ENCODE measurements at places on chromosomes 5 and 9.

DNA sequence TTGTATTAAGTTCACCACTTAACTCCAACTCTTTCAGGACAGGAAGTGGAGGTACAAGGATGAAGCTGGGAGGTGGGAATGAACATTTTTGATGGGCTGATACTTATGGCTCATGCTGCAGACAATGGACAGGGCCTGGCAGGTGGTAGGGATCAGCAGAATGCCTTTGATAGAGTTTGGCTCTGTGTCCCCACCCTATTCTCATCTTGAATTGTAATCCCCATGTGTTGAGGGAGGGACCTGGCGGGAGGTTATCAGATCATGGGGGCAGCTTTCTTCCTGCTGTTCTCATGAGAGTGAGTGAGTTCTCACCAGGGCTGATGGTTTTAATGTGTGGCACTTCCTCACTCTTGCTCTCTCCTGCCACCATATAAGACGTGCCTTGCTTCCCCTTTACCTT is 87.3 kb upstream of the PRLR start:
- DNase-seq, result no peak

DNA sequence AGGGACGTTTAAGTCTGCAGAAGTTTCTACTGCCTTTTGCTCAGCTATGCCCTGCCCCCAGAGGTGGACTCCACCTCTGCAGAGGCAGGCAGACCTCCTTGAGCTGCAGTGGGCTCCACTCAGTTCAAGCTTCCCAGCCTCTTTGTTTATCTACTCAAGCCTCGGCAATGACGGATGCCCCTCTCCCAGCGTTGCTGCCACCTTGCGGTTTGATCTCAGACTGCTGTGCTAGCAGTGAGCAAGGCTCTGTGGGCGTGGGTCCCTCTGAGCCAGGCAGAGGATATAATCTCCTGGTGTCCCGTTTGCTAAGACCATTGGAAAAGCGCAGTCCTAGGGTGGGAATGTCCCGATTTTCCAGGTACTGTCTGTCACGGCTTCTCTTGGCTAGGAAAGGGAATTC is 2188.5 kb upstream of the WWC1 start:
- no peak for DNase-seq

- no peak for DNase-seq
These were observed 152.3 kb upstream of the OR13F1 start for GRCh38 chr9:104351726-104352125.

- no peak for DNase-seq
These were observed 236.1 kb downstream of the CETN3 start for GRCh38 chr5:90173299-90174030.

- peak; percentile 78 for DNase-seq
These were observed 1.9 kb downstream of the SPARC start for GRCh38 chr5:151684690-151685361.

- no peak for DNase-seq
These were observed 54.5 kb upstream of the HNRNPA0 start for GRCh38 chr5:137808503-137809135.

GRCh38 chr9:1458503-1458902 is 408.3 kb downstream of the DMRT2 start:
- DNase-seq, result peak; percentile 31

DNA sequence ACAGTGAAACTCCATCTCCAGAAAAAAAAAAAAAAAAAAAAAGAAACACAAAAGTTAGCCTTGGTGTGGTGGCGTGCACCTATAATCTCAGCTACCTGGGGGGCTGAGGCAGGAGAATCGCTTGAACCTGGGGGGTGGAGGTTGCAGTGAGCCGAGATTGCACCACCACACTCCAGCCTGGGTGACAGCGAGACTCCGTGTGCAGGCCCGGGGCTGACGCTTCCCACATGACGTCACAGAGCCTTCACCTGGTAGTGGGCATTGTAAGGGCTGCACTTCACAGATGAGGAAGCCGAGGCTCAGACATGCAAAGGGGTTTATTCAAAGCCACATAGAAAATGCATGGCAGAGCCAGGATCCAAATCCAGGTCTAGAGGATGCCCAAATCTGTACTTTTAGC is 114.2 kb downstream of the GAPVD1 start:
- DNase-seq, result no peak

- peak; percentile 76 for DNase-seq
These were observed 101.7 kb upstream of the FCN2 start for GRCh38 chr9:134778841-134779411.

DNA sequence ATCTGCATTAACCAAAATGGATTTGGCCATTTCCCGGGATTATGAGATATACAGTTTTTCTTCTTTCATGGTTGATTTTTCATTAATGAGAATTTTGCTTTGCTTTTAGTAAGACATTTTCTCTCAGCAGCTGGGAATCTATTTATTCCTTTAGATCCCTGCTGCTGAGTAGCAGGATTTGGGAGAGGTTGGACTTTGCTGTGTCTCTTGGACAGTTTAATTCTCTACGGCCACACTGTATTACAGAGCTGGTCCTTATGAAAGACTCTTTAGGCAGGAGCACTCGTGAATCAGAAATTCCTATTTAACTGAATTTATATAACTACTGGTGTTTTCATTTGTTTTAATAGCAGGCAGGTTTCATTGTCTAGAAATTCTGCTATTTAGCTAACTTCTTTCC is 1.6 kb downstream of the UNC13B start:
- DNase-seq, result no peak

DNA sequence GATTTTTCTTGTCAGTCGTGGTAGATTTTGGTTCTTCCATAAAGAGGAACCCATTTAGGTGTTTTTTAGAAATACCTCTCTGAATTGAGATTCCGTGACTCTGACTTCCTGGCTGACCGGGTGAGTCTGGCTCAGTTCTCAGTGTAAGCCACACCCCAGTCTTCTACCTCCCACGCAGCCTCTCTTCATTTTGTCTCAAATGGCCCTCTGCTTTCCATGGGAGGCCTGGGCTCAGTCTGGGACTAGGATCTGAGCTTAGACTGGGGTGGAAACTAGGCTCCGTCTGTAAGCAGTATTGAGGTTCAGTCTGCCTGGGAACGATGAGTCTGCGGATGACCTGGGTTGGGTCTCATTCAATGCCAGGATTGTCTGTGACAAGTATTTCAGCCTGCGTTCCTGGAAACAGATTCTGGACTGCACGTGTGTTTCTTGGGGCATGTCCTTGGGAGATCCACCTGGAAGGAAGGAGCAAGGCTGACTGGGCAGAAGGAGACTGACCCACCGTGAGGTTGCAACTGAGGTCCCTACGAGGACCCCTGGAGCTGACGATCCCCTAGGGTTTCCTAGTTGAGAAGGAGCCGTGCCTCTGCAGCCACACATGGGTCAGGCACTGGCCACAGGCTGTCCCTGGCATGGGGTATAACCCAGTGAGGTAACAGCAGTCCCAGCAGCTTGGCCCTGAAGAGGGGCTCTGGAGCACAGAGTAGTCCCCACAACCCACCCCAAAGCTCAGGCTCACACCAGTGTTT is 12.4 kb upstream of the CRB2 start:
- DNase-seq, result peak; percentile 54

- DNase-seq, result no peak
These were observed 5.9 kb downstream of the CYFIP2 start for GRCh38 chr5:157271740-157272271.

GRCh38 chr9:91611582-91611981 is 187.9 kb upstream of the NFIL3 start:
- no peak for DNase-seq

GRCh38 chr5:57780306-57780960 is 297.8 kb upstream of the ACTBL2 start:
- no peak for DNase-seq

- DNase-seq, result no peak
These were observed 60.5 kb downstream of the NUP155 start for GRCh38 chr5:37310360-37310759.

DNA sequence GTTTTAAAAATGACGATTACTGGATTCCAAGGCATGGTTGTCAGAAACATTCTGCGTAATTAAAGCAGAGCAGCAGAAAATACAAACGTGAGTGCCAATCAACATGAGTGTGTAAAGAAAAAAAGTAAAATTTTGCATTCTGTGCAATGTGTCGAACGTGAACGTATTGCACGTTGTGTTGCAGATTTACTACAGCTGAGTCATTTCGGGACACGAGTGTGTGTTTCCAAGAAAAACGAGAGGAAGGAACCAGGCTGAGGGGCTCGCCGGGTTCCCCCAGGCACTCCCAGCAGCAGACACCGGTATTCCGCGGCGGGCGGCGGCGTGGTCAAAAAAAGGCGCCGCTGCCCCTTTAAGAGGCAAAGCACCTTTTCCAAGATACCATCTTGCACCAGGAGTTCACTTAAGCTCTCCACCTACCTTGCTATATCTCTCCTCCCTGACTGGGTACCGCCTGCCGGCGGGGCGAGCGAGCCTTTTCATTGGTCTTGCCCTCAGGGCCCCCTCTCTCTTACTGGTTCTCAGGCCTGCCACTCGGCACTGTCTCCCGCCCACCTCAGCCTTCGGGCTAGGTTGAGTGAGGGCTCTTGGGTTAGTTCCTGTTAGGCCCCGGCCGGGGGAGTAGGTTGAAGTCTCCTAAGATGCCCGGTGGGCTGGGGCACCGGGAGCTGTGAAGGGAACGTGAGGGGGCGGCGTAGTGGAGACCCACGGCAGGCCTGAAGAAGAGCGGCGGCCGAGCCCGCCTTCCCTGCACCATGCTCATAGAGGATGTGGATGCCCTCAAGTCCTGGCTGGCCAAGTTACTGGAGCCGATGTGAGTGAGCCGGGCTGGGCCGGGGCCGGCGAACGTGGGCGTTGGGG is at the start of gene RBM27:
Gene RBM27 (plus strand): TSS at position 595 of the 861 bp plus-strand sequence. CDS start 161 bp downstream, at position 756.
- DNase-seq, result peak; percentile 100

DNA sequence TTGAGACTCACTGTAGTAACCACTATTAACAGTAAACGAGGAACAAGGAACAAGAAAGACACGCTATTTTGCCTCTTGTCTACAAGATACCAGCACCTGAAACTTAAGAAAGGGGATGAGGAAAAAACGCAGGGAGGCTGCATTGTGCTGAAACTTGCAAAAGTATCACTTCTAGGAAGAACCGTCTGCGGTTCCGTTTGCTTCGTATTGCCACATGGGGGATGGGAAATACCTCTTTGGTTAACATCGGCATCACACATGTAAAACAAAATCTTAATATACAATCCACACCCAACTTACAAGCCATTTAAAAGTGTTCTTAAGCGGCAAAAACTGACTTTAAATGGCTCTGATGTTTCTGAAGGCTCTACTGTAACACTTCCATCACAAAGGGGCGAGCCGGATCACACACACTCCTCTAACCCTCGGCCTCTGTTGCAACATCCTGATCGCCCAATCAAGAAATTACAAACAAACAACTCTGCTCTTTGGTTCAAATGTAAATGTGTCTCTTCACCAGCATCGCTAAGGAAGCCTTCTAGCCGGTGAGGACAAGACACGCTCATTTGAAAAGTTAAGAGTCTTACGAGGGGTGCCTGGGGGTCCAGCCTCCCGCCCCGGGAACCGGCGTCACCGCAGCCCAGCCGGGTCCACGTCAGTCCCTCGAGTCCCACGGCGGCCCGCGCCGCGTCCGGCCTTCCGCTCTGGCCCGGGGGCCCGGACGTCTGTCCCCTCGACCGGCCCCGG is 621 bp downstream of the SEC16A start:
- DNase-seq, result peak; percentile 67

DNA sequence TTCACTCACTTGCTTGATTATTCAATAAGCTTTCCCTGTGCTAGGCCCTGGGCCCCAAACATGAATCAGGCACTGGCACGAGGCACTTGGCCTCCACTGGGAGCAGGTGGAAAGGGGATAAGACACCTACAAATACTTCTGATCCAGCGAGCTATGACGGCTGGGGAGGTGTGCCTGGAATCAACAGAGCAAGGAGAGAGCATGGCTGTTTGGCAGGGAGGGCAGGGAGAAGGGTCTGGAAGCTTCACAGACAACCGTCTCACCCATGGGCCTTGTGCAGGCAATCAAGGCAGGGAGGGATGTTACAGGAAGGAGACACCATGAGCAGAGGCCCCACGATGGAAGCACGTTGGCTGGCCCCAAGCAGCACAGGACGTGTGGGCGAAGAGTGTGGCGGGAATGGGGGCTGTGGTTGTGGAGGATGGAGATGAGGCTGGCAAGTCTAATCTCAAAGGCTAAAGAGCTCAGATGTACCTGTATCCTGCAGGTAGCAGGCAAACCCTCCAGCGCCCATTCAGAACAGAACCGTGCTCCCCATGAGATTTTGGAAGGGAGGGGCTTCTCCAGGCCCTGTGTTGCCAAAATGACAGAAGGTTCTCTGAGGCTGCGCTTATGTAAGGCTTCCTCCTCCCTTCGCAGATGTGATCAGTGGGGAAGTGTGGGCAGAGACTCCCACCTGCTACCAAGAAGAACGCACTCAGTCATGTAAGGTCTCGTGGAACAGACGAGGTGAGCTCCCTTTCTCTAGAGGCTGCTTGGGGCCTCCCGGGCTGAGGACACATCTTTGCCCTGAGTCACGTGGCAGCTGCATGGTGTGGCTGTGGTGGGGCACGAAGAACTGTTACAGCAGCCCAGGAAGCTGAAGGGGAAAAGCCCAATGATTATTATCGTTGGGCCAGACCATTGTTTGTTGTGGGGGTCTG is 189.7 kb downstream of the DAB2IP start:
- DNase-seq, result no peak

DNA sequence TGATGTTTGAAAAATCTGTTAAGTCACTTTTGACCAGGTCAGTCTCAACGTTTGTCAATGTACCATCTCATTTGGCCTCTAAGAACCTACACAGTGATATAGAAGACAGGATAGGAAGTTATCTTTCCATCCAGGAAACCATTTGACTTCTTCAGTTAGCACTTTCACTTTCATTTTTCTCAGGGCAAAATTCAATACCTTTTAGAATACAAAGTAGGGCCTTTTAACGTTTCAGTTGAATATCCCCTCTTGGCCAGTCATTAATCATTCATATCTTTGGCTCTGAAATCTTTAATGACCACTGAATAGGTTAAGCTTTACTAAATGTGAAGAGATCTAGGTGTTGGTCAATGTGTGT is 101.1 kb upstream of the GNAQ start:
- no peak for DNase-seq

GRCh38 chr9:100759215-100759614 is 181.3 kb downstream of the CAVIN4 start:
- no peak for DNase-seq

- no peak for DNase-seq
These were observed 60.7 kb downstream of the PRRT1B start for GRCh38 chr9:131605770-131606590.
